ENCODE measurements at places on chromosomes 6 and 20.

GRCh38 chr6:101543796-101544195 is 150.3 kb downstream of the GRIK2 start:
- H3K4me1 ChIP-seq = no peaks in the 10 kb centered on the region
- H3K27ac ChIP-seq = no peak overlapping the region

DNA sequence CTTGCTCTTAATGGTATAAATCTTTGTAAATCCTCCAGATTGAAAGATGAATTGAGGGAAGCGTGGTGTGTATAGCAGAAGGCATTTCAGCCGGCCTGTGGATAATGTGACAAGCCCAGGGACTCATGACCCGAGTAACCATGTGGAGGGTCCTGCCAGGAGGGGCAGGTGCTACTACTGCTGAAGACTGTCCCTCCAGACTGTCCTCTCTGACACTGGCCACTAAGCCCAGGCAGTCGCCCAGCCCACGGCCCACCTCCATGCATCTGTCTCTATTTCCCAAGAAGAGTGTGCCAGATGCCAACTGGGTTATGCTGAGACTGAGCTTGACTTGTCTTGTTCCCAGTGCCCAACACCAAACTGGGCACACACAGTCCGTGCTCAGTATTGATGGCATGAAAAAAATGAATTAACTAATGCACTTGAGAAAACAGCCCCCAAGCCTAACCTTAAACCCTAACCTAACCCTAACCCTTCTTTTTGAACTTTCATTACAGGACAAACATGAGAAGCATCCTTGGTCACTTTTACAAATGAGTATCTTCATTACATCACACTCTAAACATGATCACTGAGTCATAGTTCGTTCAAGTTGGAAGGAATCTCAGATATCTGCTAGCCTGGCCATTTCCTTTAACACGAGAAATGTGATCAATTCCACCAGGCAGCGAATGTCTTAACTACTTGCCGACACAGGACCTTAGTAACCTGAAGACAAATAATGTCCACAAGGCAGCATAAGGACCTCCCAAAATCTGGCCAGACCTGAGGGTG is 182.2 kb upstream of the RREB1 start:
- H3K4me3 ChIP-seq = no peak overlapping the region
- no peaks in the 10 kb centered on the region for H3K27me3 ChIP-seq
- no peak for DNase-seq
- H3K4me1 ChIP-seq = no peaks in the 10 kb centered on the region

- H3K27me3 ChIP-seq = no peaks in the 10 kb centered on the region
- H3K27ac ChIP-seq = no peak overlapping the region
- H3K36me3 ChIP-seq = peaks cover 18% of the 10 kb centered on the region
- DNase-seq = no peak
- no peaks in the 10 kb centered on the region for H3K4me1 ChIP-seq
These were observed 55.1 kb downstream of the ELOVL5 start for GRCh38 chr6:53293691-53294090.

- DNase-seq = no peak
- no peak overlapping the region for H3K4me3 ChIP-seq
- H3K4me1 ChIP-seq = 0 out of 2 replicates have a peak, but pooled peaks cover 4% of the 10 kb centered on the region
- no peaks in the 10 kb centered on the region for H3K36me3 ChIP-seq
- no peak overlapping the region for H3K27ac ChIP-seq
These were observed 166.5 kb upstream of the QKI start for GRCh38 chr6:163248051-163248450.

DNA sequence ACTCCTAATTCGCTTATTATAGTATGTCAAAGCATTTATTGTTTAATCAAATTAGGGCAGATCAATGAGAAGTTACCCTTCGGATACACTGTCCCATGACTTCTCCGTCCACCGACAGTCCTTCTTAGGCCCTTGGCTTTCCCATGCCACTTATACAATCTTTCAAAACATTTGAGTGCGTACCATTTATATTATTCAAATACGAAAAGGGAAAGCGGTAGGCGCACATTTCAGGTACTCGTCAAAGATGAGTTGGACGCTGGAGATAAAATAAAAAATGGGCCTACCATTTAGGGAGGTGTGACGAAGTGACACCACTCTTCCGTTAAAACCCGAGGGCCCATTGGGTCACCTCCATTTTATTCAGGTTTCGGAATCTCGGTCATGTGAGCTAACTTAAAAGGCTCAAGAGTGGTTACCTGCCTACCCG is 542 bp upstream of the AFG1L start:
- H3K4me1 ChIP-seq = peaks cover 6% of the 10 kb centered on the region
- no peaks in the 10 kb centered on the region for H3K27me3 ChIP-seq
- H3K27ac ChIP-seq = peak overlapping the region; percentile 94
- peak overlapping the region; percentile 92 for H3K4me3 ChIP-seq
- no peak for DNase-seq

DNA sequence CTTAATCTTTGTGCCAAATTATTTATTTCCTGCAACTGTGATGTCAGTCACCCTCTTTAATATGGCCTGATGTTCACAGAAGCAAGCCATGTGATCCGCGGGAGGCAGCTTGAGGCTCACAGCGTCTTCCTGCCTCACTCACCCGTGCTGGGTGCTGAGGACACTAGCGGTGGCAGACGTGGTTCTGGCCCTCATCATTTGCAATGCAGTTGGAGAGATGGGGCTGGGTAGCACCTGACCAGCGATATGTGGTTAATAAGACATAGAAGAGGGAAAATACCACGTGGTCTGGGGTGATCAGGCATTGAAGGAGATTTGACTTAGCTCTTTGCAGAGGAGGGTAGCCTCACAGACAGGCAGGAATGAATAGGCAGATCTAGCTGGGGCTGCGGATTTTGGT is 264.7 kb downstream of the TMEM242 start:
- H3K4me1 ChIP-seq = peaks cover 25% of the 10 kb centered on the region
- H3K36me3 ChIP-seq = no peaks in the 10 kb centered on the region
- no peak overlapping the region for H3K27ac ChIP-seq
- H3K4me3 ChIP-seq = no peak overlapping the region
- no peak for DNase-seq
- H3K27me3 ChIP-seq = no peaks in the 10 kb centered on the region

DNA sequence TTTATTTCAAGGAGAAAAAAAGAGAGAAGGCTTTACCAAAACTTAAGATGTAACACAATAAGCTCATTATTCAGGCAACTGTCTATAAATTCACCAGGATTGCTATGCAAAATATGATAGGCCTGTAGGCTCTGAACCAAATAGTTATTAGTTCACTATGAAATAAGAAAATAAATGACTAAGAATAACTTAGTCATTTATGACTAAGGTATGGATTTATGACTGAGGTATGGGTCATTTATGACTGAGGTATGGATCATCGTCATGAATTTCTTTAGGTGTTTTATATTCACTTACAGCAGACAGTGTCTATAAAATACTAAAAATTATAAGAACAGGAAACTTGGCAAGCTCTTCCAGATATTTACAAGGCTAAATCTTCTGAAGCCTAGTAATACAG is 52.1 kb upstream of the SNX9 start:
- H3K27me3 ChIP-seq = no peaks in the 10 kb centered on the region
- H3K4me1 ChIP-seq = peaks cover 11% of the 10 kb centered on the region
- H3K4me3 ChIP-seq = no peak overlapping the region
- no peak for DNase-seq
- H3K27ac ChIP-seq = no peak overlapping the region

DNA sequence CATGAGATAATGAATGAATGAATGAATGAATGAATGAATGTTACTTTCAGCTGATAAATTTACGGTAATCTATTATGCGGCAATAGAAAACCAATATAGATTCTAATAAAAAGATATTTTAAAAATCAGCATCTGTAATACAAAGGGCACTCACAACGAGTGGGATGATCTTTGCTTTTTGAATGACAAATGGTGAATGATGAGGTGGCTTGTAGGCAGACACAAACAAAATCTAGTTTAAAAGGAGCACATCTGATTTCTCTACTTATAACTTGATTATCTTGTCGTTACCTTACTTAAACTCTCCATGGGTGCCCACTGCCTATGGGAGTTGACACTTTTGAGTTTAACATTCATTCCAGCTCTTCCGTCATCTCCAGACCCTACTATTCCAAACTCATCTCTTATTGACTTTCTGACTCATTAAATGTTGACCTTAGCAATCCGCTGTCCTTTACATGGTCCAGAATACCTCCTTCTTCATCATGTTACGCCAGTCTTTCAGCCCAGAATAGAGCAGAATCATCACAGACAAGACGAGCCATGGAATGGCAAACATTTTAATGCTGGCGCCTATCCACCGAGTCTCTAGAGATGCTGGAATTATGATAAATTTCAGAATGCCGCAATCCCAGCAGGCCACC is 41.3 kb downstream of the NHLRC1 start:
- no peaks in the 10 kb centered on the region for H3K27me3 ChIP-seq
- DNase-seq = no peak
- no peaks in the 10 kb centered on the region for H3K4me1 ChIP-seq
- no peak overlapping the region for H3K4me3 ChIP-seq

DNA sequence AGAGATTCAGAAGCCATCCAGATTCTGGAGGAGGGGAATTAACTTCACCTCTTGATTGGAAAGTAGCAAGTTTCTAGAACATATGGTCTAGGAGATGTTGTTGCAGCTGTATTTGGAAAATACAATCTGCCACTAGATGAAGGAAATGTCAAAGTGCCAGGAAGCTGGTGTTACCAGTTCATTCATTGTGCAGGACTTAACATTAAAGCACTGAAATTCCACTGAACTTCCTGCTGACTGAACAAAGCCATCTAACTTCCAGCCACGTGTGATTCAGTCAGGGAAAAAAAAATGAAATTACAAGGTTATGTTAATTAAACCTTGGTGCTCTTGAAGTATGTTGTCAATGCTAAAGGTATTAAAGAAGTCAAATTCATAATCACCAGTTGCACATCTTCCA is 321.5 kb upstream of the SASH1 start:
- no peak overlapping the region for H3K4me3 ChIP-seq
- H3K4me1 ChIP-seq = peaks cover 4% of the 10 kb centered on the region
- DNase-seq = no peak

DNA sequence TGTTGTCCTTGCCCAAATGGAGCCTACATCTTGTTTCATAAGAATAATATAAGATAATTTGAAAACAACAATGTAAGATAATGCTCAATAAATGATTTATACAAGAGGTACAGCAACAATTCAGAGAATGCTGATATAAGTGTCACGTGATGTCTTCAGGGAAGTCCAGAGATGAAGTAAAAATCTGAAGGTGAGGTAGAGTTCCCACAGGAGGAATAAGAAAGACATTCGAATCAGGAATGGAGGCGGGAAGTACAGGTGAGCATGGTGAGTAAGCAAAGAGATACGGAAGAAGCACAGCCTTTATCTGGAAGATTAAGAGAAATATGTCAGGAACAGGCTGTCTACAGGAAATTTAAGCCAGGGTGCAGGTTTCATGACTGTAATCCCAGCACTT is 165.9 kb upstream of the MARCKS start:
- no peaks in the 10 kb centered on the region for H3K4me1 ChIP-seq
- H3K27me3 ChIP-seq = no peaks in the 10 kb centered on the region
- H3K27ac ChIP-seq = no peak overlapping the region
- no peak overlapping the region for H3K4me3 ChIP-seq
- no peak for DNase-seq
- no peaks in the 10 kb centered on the region for H3K36me3 ChIP-seq

GRCh38 chr6:11007715-11008608 is 36.1 kb downstream of the ELOVL2 start:
- H3K36me3 ChIP-seq = no peaks in the 10 kb centered on the region
- H3K4me3 ChIP-seq = no peak overlapping the region

DNA sequence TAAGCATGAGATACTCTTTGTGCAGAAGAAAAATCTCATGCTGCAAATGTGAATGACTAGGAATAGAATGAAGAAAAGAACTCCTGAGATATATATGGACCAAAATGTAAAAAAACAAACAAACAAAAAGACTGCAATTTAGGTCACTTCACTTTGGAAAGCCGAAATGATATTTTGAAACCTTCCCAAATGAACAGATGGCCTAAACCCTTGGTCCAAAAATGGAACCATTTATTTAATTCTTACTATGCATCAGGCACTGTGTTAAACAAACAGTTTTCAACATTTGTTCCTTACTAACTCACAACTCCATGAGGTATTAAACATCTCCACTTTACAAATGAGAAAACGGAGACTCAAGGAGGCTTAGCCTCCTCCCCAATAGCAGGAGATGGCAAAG is 107.5 kb downstream of the VIP start:
- DNase-seq = no peak
- H3K36me3 ChIP-seq = no peaks in the 10 kb centered on the region
- H3K27me3 ChIP-seq = no peaks in the 10 kb centered on the region
- H3K4me3 ChIP-seq = no peak overlapping the region

DNA sequence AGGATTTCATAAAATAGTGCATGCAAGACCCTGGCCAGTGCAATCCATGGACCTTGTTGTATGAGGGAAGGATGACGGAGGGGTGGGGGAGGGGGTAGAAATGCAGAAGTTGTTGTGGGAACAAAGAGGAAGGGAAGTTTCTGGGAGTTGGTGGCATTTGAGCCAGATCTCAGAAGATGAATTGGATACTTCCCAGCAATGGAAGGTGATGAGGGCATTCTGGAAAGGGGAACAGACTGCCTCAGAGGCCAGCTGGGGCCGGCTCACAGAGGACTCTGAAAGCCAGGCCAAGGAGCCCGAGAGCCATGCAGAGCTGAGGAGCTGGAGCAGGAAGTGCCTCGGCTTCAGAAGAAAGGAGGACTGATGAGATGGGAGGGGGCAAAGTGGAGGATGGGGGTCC is 2.7 kb downstream of the TMEM74B start:
- H3K27me3 ChIP-seq = peaks cover 39% of the 10 kb centered on the region
- no peak overlapping the region for H3K27ac ChIP-seq
- no peaks in the 10 kb centered on the region for H3K36me3 ChIP-seq

- no peaks in the 10 kb centered on the region for H3K27me3 ChIP-seq
- no peak overlapping the region for H3K4me3 ChIP-seq
- no peak overlapping the region for H3K27ac ChIP-seq
- no peaks in the 10 kb centered on the region for H3K4me1 ChIP-seq
- no peak for DNase-seq
These were observed 4.3 kb upstream of the SLC17A2 start for GRCh38 chr6:25934735-25935313.

DNA sequence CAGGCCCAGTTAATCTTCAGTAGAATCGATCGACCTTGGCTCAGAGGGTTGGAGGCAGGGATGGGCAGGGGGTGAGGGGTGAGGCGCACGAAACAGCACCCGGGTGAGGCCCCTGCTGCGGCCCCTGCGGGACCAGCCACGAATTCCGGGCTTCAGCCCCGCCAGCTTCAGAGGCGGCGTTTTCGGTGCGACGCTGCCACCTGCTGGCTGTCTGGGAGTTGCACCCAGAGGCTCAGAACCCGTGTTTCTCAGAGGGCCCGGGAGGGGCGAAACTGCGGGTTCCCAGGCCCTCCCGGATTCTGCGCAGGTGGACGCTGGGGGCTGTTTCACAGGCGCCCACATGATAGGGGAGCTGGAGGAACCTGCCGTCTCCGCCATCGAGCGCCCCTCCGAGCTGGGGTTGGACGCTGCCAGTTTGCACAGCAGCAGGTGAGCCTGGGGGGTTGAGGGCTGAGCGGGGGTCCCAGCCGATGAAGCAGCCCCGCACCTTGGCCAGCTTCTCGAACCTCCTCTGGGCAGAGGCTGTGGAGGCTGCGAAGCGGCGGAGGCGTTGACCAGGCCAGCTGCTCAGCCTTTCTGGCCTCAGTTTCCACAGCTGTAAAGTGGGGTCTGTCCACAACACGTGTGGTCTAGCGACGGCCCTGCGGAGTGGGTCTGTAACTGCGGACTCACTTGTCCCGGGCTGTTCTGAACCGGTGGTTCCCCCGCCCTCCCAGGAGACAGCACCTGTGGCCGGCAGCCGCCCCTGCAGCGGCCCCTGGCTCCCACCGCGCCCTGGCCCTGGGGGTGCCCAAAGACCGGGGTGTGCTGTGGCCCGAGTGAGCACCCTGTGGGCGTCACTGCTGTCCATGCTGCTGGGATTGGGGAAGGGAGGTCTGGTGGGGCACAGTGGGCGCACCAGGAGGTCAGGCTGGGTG is 2.5 kb upstream of the BHLHE23 start:
- DNase-seq = peak; percentile 91
- H3K4me3 ChIP-seq = peak overlapping the region; percentile 63
- peaks cover 46% of the 10 kb centered on the region for H3K4me1 ChIP-seq
- peaks cover 75% of the 10 kb centered on the region for H3K27me3 ChIP-seq
- H3K27ac ChIP-seq = no peak overlapping the region

Data from GM23338 (cell line).